Stimulated activated naive CD8-positive, alpha-beta T cell treated with anti-CD3 and anti-CD28 coated beads, Interleukin-15, amount 100 ng/mL, for 72 hours (primary cell): ENCODE measurements at places on chromosomes 4 and X.
A peak's percentile ranks its signal among the peaks of the same experiment; 100 is the strongest.

- DNase-seq, result no peak
Observed at GRCh38 chr4:53101191-53101581, 239.1 kb downstream of the RASL11B start.

- no peak for DNase-seq
Observed at GRCh38 chrX:30965767-30966166, 76.7 kb upstream of the TAB3 start.

DNA sequence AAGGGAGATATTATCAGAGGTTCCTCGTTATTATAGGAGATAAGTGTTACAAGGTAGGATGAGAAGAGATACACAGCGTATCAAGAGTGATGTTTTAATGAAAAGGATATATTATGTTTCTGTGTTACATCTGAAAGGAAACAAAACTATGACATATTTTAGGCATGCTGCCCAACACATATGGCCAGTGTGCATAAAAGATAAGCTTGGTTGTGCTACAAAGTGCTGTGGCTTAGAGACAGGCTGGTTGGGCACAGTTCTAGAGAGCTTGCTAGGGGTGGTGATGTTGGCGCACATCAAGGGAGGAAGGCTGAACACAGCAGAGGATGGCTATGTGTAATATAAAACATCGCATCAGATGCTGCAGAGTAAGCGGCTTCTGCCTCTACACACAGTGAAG is 42.4 kb downstream of the TRAM1L1 start:
- no peak for DNase-seq

- no peak for DNase-seq
Observed at GRCh38 chr4:171441300-171441941, 371.8 kb upstream of the GALNTL6 start.

DNA sequence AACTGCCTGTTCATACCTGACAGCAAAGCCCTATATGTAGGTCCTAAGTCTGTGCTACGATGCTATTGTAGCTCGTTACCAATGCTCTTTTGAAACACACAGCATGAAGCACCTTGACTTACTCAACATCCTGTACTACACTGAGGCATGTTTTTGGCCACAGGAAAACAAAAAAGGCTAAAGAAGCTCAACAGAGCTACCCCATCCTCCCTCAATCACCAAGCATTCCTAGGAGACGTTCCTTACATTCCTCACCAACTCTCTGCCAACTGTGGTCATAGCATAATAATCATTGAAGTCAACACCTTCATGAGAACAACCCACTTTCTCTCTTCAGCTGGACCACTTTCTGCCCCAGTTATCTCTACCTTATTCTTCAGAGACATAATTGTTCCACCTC is 73.7 kb upstream of the SLC25A43 start:
- no peak for DNase-seq

GRCh38 chr4:169070071-169070894 is 60.2 kb upstream of the CBR4 start:
- DNase-seq, result no peak

GRCh38 chrX:20320461-20321159 is 53.9 kb upstream of the RPS6KA3 start:
- DNase-seq, result peak; percentile 19

- DNase-seq, result no peak
Observed at GRCh38 chr4:40369437-40370274, 34.5 kb downstream of the CHRNA9 start.

DNA sequence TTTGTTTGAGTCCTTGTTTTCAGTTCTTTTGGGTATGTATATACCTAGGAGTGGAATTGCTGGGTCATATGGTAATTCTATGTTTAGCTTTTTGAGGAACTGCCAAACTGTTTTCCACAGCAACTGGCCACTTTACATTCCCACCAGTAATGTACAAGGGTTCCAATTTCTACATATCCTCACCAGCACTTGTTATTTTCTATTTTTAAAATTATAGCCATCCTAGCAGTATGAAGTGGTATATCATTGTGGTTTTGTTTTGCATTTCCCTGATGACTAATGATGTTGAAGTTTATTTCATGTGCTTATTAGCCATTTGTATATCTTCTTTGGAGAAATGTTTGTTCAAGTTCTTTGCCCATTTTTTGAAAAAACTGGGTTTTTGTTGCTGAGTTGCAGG is 39.6 kb downstream of the TMEM164 start:
- no peak for DNase-seq

DNA sequence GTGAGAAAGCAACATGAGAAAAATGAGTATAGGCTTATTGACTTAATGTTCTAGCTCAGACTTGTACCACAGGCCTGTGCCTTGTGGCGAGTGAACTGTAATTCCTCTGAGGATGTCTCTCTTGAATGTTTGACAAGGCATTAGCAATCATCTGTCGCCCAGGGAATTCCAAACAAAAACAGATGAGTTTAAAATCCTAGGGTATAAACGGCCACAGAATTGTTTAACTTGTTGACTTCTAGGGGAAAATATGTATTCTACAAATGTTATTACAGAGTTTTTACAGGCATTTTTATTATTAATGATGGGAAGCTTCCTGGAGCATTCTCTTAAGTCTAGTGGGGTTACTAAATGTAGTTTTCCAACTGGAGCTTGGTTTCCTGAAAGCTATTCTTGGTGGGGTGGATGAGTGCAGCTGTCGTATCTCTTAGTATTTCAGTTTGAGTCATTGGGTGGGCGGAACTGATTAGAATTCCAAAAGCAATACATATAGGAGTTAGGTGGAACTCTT is 40.6 kb downstream of the ARHGAP10 start:
- no peak for DNase-seq

GRCh38 chr4:1168191-1169101 is 3.9 kb downstream of the SPON2 start:
- no peak for DNase-seq

- DNase-seq, result no peak
Observed at GRCh38 chr4:27594922-27595321, 734.3 kb downstream of the STIM2 start.

GRCh38 chr4:48804584-48805301 is 24.7 kb upstream of the FRYL start:
- no peak for DNase-seq

DNA sequence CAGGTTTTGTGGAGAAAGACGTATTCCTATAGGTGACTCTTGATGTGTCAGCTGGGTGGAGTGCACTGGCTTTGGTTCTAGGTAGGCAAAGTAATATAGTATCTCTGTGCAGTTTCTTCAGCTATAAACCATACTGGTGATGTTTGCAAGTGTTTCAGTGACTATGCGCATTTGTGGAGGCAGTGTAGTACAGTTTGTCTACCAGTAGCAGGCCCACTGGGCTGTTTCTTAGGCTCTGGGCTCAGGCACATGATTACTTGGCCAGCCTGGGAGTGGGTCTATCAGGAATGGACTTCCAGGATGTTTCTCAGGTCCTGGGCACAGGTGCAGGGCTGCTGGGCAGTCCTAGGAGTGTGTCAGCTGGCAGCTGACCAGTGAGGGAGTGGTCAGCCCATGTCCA is 51.9 kb upstream of the INTU start:
- no peak for DNase-seq

- DNase-seq, result no peak
Observed at GRCh38 chrX:65572971-65573370, 38.4 kb upstream of the LAS1L start.

DNA sequence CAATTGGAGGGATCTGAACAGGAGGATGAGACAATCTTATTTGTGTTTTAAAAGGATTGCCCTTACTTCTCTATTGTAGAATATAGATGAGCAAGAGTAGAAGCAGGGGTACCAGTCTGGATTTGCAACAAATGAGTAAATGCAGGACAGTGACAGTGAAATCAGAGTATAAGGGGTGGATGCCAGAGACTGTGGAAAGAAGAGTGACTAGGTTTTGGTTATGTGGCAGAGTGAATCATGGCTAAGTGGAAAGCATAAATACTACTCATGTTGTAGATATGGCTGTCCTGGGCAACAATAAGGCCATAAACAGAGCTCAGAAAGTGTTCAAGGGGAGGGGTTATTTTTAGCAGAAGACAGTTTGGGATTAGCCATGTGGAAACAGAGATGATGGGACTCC is 6.0 kb upstream of the VSIG4 start:
- peak; percentile 38 for DNase-seq

DNA sequence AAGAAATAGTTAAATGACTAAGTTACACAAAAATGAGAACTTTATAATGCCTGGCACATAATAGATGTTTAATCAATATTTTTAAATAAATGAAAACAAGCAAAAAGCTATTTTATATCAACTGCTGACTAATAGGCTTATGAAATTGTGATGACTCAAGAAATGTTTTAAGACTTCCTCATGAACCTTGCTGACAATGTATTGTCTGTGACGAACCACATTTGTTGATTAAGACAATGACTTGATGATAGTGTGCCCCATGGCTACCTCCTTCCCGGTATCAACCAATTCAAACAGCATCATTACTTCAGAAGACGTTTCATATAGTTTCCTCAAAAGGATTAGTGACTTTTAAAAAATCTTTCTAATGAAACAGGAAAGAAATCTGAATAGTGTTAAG is 7.9 kb downstream of the CXCL6 start:
- DNase-seq, result no peak

DNA sequence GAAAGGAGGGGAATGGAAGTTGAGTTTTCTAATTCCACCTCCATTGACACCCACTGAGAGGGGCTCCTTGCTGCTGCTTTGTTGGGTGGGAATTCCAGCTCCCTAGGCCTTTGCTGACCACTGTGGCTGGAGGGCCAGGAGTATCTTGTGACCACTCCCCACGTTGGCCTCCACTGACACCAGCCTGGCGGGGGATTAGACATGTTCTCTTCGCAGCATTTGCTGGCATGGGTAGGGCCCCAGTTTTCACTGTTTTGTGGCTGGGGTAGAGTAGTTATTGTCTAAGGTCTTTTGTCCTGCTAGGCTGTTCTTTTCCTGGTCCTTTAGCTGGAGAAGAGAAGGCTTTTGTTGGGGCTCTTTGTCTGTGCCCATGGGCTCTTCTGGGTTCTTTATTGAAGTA is 116.7 kb downstream of the CDKL5 start:
- no peak for DNase-seq

GRCh38 chr4:118865091-118865708 is 23.5 kb upstream of the SYNPO2 start:
- DNase-seq, result no peak

DNA sequence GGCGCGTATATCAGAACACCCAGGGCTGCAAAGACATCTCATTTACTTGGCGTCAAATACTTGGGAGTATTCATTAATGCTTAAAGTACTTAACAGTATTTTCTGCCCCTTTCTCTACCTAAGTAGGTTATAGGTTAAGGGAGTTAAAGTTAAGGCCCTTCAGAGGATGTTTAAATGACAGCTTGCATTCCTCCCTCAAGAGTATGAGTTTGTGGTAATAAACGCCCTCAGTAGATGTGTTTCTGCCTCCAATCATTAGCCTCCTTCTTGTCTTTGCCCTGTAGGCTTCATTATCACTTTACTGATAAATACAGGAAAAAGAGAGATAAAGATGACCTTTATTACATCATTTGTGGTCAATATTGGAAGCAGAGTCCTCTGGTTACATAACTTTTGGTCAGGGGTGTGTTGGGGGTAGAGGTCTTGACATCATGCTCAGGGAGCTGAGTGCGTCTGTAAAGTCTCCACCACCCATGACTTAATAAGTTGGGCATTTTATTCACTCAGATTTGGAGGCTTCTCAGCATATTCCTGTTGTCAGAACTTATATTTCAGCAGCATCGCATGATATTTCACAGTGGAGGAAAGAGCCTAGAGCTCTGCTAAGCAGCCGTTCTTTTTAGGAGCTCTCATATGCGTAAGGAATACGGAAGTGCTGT is 145.9 kb downstream of the CPE start:
- no peak for DNase-seq

GRCh38 chr4:7083597-7084563 is 16.0 kb upstream of the GRPEL1 start:
- DNase-seq, result no peak

DNA sequence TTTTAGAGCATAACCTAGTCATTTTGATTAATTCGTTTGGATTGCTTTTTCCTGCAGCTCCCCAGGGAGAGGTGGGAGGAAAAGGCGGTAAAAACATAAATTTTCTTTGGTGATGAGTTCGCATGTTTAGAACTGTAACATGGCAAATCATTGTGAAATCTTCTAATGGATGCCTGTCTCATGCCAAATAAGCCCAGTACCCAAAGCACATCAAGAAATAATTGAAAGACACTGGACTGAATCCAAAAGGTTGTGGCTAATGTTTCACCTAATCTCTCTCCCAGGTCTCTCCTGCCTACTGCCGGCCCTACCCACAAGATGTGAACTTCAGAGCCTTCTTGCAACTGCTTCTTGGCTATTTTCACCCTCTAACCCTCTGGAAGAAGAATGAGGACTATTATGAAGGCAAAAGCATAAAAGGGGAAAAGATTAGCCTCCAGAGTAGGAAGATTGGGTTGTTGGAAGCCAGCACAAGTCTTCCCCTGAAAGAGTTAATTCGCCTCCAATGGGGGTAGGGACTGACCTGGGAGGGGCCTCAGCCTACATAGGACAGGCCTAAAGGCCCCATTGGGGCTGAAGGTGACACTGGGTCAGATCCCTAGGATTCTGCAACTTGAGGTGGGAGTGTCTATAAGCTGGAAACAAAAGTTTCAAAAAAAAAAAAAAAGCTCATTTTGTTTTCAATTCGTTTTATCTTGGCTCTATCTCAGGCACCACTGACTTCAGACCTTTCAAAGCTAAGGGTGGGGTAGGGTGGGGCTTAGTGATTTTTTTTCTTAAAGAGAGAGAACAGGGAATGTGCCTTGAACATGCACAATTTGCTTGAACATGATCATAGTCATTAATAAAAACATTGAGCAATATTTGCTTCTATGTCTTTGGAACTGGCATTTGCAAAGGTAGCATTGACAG is 278.6 kb upstream of the KLF3 start:
- DNase-seq, result no peak

- no peak for DNase-seq
Observed at GRCh38 chrX:85052636-85053343, 49.1 kb downstream of the APOOL start.

DNA sequence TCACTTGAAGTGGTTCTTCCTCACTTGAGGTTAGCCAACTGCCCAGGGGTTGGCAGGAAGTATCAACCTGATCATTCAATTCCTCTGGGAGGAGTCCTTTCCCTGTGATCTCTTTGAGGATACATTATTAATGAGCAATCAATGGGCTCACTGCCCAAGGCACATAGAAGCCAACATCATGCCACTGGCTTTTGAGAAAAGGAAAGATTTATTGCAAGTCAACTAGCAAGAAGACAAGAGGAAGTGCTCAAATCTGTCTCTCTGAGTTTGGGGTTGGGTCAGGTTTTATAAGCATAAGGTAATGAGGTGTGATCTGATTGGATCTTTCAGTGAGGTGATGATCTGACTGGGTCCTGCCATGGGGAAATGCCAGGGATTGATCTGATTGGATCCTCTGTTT is 39.6 kb downstream of the FGFBP1 start:
- DNase-seq, result no peak

GRCh38 chrX:107970073-107970472 is 12.1 kb downstream of the TEX13B start:
- DNase-seq, result no peak

DNA sequence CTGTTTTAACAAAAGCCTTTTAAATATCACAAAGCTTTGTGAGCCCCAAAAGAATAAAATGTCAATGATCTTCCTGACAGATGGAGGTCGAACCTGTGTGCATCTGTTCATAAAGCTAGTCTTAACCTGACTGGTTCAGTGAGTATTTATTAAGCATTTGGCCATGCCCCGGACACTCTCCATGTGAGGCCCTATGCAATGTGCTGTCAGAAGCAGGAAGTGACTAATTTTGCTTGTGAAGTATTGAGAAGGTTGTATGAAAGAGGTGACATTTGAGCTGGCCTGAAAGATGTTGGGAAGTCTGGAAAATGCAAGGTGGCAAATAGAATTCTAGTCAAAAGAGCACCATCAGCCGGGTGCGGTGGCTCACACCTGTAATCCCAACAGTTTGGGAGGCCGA is 171.4 kb downstream of the MSL3 start:
- no peak for DNase-seq
